AG20443 (cell line): ENCODE measurements at places on chromosomes 3 and 15.
A peak's percentile ranks its signal among the peaks of the same experiment; 100 is the strongest.

DNA sequence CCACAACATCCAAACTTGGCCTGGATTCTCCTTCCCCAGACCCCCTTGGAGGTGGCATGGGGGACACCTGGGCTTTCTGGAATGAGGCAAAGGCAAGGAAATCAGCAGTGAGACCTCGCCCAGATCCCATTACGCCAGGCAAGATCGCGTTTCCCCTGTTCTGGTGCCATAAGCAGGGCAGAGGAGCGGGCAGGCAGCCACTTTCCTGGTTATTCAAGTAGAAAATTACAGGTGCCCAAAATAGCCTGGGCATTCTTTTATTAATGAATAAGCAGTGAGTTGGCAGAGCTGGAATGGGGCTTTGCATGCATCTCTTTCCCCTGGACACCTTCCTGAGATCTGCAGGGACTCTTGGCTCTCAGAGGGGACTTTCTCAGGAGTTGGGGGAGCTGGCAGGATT lies 31.5 kb upstream of the FAM107A start:
- no peak for DNase-seq

DNA sequence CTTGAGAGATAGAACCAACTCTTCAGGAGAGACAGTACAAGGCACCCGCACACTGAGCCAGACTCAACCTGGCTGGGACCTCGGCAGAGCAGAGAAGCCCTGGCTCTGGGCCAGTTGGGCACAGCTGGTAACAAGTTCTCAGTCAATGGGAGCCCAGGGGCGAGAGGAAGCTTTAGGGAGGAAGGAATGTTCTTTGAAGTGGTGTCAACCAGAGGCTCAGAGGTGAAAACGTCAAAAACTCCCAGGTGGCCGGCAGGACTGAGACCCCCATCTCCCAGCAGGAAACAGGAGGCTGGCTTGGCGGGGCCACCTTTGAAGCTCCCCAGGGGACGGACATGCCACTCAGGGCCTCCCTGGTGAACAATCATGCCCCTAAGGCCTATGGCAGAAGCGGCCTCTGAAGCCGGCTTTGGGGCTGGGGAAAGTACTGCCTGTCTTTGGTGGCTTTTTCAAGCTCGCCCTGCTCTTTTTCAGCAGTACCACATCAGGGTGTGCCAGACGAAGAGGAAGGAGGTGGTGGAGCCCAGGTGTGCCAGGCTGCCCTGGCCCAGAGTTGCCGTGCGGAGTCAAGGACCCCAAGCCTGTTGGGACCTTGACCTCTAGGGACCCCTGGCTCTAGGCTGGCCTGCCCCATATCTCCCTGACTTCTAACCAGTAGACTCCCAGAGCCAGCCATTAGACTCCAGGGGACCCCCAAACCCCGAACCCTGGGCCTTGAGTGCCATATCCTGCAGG lies 16.7 kb upstream of the TBC1D21 start:
- no peak for DNase-seq

GRCh38 chr3:12934431-12934830 lies 93.1 kb upstream of the RPL32 start:
- peak; percentile 60 for DNase-seq

- no peak for DNase-seq
Observed at GRCh38 chr3:29614954-29615353, 334.1 kb downstream of the RBMS3 start.
